ENCODE measurements at places on chromosomes 1 and 21. TPM values are rescaled to one million over a fixed set of nuclear protein-coding genes. Genes with fewer than 3 reads are reported as not detected.

Gene KIAA1614
- total RNA-seq, result 0.09 TPM

Gene CRYAA
- not detected for total RNA-seq

Gene ACTL8
- not detected for total RNA-seq

Gene H6PD
- 28.0 TPM for total RNA-seq

DNA sequence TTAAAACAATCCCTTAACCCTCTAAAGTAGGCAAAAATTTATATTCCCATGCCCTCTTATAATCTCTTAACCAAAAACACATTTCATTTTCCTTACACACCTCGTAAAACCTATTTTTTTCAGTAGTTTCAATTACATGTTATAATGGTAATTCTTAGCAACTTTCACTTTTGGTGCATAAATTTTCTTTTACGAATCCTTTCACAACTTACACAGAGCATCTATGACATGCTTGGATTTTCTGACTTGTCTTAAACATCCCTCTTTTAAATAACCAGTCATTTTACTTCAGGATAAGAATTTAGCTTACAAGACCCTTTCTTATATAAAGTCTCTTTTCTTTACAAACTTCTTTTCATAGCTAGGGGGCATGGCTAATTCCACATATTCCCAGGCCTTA lies 8.9 kb upstream of the MRPL55 start:
- H3K4me3 ChIP-seq, result no peak overlapping the region
- H3K4me1 ChIP-seq, result peaks cover 2% of the 10 kb centered on the region
- no peaks in the 10 kb centered on the region for H3K27me3 ChIP-seq
- peaks cover 4% of the 10 kb centered on the region for H3K36me3 ChIP-seq
- H3K27ac ChIP-seq, result no peak overlapping the region
- no peak for DNase-seq

GRCh38 chr1:28160782-28161266 lies 15.7 kb downstream of the PTAFR start:
- H3K36me3 ChIP-seq, result no peaks in the 10 kb centered on the region
- H3K27ac ChIP-seq, result no peak overlapping the region
- peaks cover 71% of the 10 kb centered on the region for H3K27me3 ChIP-seq
- no peak for DNase-seq
- no peaks in the 10 kb centered on the region for H3K4me1 ChIP-seq

- no peak for DNase-seq
- H3K4me3 ChIP-seq, result no peak overlapping the region
- H3K4me1 ChIP-seq, result no peaks in the 10 kb centered on the region
- no peaks in the 10 kb centered on the region for H3K36me3 ChIP-seq
Observed at GRCh38 chr1:15005116-15005515, 148.4 kb upstream of the TMEM51 start.

DNA sequence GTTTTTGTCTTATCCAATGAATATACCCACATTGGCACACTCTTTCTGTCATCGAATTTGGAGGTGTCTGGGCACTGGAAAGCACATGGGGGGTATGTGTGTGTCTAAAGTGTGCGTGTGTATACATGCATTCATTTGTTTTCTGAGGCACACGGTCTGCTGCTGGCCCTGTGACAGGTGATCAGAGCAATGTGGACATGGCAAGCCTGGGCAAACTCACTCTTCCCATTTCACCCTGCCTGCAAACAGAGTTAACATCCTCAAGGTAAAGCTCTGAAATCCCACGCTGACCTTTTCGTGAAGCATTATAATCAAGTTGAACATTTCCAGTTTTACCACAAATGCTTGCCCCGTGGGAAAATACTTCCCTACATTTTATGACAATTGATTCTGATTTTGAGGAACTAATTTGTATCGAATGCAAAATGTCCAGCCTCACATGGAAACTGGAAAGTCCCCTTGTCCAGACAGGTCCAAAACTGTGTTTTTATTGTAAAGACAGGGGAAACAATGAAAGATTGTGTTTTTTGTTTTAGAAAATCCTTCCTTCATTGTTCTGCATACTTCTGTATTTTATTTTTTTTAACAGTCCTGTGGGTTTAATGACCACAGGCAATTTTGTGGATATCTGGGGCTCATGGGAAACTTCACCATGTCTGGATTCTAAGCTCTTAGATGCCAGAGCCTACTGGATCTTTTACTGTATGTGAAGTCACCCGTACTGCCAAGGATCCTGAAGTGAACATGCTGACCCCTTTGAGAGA lies 160.9 kb downstream of the PBX1 start:
- no peak for DNase-seq
- H3K36me3 ChIP-seq, result no peaks in the 10 kb centered on the region

DNA sequence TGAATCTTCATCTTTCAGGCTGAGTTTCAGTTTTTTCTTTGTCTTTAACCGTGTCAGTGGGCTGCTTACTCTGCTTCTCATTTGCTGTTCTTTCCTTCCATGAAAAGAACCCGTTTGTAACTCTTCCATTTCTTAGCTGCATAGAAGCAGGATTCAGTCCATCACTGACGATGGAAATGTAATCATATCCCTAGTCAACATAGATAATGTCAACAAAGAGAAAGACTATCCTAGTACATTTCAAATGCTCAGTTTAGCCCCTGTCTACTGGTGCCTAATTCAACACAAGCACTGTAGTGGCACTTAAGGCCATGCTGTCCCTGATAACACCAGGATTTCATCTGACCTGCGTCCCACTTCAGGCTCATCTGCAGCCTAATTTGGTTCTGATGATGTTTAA lies 376 bp downstream of the GBP1 start:
- DNase-seq, result no peak
- H3K27ac ChIP-seq, result peak overlapping the region; percentile 86
- peaks cover 41% of the 10 kb centered on the region for H3K36me3 ChIP-seq
- no peaks in the 10 kb centered on the region for H3K27me3 ChIP-seq
- peaks cover 55% of the 10 kb centered on the region for H3K4me1 ChIP-seq

- no peak overlapping the region for H3K4me3 ChIP-seq
- peaks cover 77% of the 10 kb centered on the region for H3K4me1 ChIP-seq
- peaks cover 21% of the 10 kb centered on the region for H3K36me3 ChIP-seq
Observed at GRCh38 chr1:185565302-185565701, 168.9 kb upstream of the HMCN1 start.

GRCh38 chr1:163347106-163347505 lies 25.4 kb downstream of the NUF2 start:
- peaks cover 5% of the 10 kb centered on the region for H3K4me1 ChIP-seq
- H3K36me3 ChIP-seq, result peaks cover 70% of the 10 kb centered on the region
- no peaks in the 10 kb centered on the region for H3K27me3 ChIP-seq
- no peak overlapping the region for H3K4me3 ChIP-seq
- no peak overlapping the region for H3K27ac ChIP-seq
- no peak for DNase-seq

DNA sequence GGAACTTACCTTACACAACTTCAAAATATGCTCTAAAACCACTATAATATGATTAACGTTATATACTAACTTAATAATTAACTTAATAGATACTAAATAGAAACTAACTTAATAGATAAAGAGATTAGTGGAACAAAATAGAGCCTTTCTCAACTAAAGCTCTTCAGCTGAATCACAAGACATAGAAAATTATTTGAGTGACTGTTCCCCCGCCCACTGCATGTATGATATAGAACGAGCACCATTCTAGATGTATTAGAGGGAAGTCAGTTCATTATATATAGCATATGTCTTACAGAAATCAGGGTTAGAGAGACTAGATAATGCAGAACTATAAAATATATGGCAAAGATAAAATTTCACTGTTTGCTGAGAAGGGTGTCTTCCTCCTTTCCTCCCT lies 16.3 kb downstream of the LYPLAL1 start:
- no peak overlapping the region for H3K27ac ChIP-seq
- H3K27me3 ChIP-seq, result no peaks in the 10 kb centered on the region
- peaks cover 20% of the 10 kb centered on the region for H3K36me3 ChIP-seq
- no peak for DNase-seq

DNA sequence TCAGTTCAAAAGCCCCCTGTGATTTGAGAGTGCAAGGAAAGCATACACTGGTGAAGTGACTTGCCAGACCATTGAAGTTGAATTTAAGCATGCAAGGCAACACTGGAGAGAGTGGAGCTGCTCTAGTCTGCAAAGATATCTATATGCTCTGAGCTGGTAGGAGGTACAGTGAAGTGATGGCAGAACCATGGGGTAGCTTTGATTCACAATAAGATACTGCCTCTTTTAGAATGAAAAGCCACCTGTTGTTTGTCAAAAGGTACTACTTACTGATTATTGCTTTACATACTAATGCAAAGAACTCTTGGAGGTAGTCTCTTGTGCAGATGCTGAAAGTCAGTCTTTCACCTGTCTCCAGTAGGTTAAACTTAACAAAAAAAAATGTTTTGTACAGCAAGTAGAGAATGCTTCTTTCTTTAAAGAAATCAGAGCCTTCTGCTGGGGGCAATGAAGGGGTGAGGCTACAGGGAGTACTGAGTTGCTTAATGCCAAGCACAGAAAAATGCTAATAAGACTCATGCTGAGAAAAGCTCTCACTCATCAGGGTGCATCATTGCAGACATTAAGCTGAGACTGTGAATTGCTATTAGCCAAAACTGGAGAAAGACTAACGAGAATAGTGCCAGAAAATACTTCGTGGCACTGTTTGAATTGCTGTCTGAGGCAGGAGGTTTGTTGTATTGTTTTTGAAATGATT lies 1150.5 kb upstream of the TMPRSS15 start:
- no peak overlapping the region for H3K4me3 ChIP-seq
- H3K27ac ChIP-seq, result no peak overlapping the region
- no peak for DNase-seq
- no peaks in the 10 kb centered on the region for H3K4me1 ChIP-seq

DNA sequence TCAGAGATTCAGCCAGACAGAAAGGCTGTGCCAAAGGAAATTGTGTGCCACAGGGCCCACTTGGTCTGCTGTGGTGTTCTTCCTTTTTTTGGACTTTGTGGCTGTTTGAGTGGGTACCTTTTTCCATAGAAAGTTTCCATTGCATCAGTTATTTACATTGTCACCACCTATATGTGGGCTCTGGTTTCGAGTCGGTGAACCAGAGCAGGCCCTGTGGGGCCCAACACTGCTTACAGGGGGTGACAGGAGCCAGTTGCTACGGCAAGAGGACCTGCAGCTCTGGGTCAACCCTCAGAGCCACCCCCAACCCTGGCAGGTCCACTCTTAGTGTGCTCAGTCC lies 157.0 kb upstream of the EDN2 start:
- peaks cover 23% of the 10 kb centered on the region for H3K36me3 ChIP-seq
- no peaks in the 10 kb centered on the region for H3K27me3 ChIP-seq
- no peak for DNase-seq
- H3K27ac ChIP-seq, result no peak overlapping the region
- peaks cover 38% of the 10 kb centered on the region for H3K4me1 ChIP-seq

DNA sequence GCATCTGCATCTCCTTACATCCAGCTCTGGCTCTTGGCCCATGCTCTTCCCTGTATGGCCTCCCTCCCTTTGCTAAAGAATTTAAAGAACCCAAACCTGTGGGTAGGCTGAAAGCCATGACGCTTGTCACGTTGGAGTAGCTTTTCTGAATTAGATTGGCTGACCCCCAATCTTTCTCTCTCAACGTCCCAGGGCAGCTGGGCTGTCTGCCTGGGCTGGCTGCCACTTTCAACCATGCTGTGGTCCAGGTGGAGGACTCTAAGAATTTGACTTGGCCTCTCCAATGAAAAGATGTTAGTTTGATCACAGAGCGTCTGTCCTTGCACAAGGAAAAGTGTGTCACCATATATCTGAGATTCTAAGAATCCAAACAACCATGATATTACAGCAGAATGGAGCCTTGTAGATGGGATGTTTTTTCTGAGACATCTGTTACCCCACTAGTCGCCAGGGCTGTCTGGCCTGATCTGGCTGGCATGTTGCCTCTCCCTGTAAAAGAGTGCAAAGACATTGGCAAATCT lies 6.5 kb upstream of the IGSF3 start:
- H3K36me3 ChIP-seq, result no peaks in the 10 kb centered on the region
- peaks cover 47% of the 10 kb centered on the region for H3K27me3 ChIP-seq
- no peak overlapping the region for H3K4me3 ChIP-seq
- no peaks in the 10 kb centered on the region for H3K4me1 ChIP-seq
- no peak for DNase-seq

- peaks cover 90% of the 10 kb centered on the region for H3K36me3 ChIP-seq
- H3K4me3 ChIP-seq, result no peak overlapping the region
Observed at GRCh38 chr21:42387164-42387563, 8.7 kb downstream of the TMPRSS3 start.

Measured in activated T-helper 2 cell treated with anti-CD3 and anti-CD28 coated beads, Interferon-gamma antibody, Interleukin-2, Interleukin-4, amounts not matched to agents 10 μg/mL and 5 μg/mL and 100 μg/mL, durations not matched to agents 14 hours and 24 hours and 36 hours (primary cell).